ENCODE measurements at places on chromosomes 13 and 19.
A peak's percentile ranks its signal among the peaks of the same experiment; 100 is the strongest.

DNA sequence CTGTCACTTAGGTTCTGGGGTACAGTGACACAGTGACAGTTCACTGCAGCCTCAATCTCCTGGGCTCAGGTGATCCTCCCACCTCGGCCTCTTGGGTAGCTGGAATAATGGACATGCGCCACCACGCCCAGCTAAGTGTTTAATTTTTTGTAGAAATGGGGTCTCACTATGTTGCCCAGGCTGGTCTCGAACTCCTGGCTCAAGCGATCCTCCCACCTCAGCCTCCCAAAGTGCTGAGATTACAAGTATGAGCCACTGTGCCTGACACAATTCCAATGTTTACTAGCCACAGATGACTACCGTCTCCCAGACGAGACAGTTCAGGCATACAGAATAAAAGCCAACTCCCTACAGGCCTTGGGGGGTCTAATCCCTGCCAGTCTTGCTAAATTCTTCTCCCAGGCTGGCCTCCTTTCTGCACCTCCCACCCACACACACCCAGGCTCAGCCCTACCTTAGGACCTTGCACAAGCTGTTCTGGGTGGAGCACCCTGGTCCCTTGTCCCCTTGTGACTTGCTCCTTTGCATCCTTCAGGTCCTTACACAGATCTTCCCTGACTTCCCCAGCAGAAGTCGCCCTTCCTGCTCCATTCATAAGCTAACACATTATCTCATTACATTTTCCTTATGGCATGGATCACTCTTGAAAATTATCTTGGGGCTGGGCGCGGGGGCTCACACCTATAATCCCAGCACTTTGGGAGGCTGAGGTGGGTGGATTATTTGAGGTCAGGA is 106.4 kb downstream of the INSR start:
- DNase-seq, result no peak

DNA sequence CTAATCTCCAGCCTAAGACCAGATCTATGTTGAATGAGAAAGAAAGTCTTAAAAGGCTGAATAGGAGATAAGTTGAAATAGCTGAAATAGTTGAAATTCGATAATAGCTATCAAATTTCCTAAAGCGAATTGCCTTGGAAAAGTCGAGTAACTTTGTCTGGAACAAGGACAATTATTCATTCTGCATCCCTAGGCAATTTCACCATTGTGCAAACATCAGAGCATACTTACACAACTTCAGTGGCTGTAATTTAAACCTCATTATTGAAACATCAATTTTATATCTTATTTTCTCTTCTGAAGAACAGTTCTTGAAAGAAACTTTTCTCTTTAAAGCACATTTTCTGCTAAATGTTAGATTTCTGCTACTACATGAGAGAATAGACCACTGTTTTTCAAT is 13.6 kb downstream of the TNFSF13B start:
- no peak for DNase-seq

GRCh38 chr13:66887088-66887487 is 343.0 kb downstream of the PCDH9 start:
- DNase-seq, result peak; percentile 72

- no peak for DNase-seq
These were observed 59.5 kb downstream of the ZIC5 start for GRCh38 chr13:99911965-99912566.

DNA sequence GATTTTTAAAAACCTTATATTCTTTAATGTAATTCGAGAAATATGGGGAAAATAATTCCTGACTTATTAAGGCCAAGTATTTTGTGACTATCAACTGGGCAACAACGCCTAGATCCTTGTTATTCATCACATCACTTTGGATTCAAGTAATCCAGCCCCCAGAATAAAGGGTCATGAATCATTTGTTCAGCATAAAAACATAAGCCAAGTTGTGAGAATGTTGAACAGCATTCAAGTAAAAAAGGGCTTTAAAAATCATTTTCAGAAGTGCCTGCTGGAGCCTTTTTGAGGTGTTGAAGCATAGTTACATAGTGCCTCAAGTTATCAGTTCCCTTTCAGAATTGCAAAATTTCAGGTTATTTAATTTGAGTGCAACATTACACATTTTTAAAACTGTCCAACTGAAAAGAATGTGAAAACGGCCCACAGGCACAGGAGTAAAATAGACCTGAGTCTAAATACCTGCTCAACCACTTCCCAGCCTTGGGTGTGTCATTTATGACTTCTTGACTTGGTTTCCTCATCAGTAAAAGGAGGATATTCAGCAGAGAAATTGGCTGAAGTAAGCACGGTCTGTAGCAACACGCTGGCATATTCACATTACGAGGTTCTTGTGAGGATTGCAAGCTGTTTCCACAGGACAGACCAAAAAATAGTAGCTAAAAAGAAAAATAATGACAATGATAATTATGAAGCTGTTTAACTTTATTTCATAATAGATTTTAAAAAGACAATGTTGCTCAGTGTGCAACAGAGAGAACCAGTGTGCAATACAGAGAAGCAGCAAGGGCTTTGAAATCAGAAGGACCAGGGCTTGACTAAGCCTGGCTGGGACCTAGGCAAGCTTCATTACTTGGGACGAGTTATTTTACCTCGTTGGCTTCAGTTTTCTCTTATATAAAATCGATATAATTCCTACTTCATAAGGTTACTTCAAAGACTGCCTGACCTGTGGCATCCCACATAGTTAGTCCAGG is 56.6 kb downstream of the MBNL2 start:
- no peak for DNase-seq

DNA sequence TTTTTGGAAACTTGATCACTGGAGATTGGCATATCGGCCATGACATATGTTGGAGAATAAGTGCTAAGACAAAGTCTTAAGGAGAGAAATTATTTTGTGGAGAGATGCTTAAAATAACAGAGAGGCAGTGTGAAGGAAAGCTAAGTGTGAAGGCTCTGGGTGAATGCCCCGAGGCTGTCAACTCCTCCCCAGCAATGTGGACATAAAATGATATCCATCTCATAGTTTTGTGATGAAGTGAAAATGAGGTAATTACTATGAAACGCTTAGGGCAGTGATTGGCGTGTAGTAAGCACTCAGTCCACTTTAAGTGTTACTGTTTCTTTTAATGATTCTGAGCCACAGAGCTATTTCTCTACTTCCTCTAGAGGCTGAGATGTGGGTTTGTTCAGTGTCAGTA is 195.8 kb upstream of the KLF12 start:
- no peak for DNase-seq

DNA sequence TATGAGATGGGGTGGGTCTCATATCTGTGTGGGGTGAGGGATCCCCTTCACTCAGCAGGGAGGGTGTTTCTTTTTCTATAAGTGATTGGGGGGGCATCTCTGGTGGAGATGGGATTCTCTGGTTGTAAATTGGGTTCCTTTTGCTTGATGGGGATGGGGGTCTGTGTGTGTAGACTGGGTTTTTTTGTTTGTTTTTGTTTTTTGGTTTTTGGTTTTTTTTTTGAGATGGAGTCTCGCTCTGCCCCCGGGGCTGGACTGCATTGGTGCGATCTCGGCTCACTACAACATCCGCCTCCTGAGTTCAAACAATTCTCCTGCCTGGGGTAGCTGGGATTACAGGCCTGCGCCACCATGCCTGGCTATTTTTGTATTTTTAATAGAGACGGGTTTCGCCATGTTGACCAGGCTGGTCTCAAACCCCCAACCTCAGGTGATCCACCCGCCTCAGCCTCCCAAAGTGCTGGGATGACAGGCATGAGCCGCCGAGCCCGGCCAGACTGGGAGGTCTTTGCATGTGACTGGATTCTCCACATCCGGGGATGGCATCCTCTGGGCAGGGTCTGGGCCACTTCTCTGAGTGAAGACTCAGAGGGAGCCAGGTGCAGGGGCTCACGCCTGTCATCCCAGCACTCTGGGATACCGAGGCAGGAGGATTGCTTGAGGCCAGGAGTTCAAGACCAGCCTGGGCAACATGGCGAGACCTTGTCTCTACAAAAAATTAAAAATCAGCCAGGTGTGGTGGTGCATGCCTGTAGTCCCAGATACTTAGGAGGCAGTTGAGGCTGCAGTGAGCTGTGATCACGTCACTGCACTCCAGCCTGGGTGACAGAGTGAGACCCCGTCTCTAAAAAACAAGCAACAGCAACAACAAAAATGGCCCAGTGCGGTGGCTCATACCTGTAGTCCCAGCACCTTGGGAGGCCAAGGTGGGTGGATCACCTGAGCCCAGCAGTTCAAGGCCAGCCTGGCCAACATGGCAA is 799 bp downstream of the MYBPC2 start:
- no peak for DNase-seq

DNA sequence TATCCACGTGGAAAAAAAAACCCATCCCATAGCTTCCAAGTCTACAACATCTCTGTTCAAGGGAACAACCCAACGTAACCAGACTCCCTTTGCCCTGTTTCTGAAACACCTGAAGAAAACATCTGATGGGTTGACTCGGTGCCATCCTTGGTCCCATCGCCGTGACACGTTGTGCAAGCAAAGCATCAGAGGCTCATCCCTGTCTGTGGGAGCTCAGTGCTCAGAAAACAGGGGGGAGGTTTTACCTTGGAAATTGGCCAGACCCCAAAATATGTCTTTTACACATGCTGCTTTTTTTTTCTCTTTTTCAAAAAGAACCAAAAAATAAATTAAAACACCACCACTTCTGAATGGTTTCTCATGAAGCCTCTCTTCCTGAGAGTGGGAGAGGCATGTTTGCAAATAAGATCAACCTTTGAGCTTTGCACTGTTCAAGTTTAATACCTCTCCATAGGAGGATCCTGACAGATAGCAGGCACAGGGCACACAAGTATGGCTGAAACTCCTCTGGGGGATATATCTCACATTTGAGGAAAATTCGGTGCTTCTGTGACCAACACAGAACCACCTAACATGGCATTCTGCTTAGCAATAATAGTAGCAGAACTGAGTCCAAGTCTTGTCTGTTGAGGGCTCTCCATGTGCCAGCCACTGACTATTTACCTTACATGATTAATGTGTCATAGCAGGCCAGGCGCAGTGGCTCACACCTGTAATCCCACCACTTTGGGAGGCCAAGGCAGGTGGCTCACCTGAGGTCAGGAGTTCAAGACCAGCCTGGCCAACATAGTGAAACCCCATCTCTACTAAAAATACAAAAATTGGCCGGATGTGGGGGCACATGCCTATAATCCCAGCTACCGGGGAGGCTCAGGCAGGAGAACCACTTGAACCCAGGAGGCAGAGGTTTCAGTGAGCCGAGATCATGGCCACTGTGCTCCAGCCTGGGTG is 7.0 kb upstream of the PVR start:
- DNase-seq, result no peak

- peak; percentile 32 for DNase-seq
These were observed 473.0 kb upstream of the SLC10A2 start for GRCh38 chr13:103539265-103539664.

DNA sequence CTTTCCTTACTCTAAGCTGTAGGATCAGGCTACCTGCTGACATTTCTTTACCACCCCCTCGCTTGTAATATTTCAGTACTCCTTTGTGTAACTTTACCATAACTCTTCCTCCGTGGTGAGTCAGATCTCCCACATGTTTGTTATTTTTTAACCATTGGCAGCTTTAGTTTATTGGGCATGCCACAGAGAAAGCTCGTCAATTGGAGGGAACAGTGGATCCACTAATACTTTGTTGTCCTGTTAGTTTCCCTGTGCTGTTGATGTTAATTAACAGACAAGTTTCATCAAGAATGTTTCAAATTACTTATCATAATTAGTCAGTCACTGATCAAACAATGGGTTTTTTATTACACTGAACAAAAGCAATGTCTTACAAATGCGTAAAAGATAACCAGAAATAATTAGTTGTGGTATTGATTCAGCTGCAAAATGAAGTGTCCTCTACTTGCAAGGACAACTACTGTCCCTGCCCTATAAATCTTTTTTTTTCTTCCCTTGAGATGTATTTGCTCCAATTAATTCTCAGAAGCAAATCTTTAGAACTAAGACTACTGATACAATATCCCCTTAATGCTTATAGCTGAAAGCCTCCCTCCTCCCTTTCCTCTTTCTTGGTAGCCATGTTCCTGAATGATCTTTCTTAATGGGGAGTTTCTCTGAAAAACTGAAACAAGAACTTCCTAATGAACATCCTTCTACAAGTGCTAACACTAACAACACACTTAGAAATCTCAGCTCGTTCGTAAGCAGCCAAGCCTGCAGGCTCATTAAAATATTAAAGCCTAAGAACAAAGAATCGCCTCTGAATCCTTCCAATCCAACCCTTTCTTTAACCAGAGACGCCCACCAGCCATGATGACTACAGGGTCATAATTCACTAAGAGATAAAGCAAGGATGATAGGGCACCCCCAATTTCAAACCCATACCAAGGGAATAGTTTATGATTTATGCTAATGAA is 22.2 kb downstream of the EFNB2 start:
- DNase-seq, result no peak

GRCh38 chr19:51660975-51661600 is 14.5 kb upstream of the SIGLEC14 start:
- DNase-seq, result peak; percentile 51

GRCh38 chr19:35030257-35031071 is at the start of gene SCN1B:
TSS of gene SCN1B (plus strand) at chr19:35030470. CDS start at chr19:35030821, 351 bp downstream.
- peak; percentile 59 for DNase-seq

DNA sequence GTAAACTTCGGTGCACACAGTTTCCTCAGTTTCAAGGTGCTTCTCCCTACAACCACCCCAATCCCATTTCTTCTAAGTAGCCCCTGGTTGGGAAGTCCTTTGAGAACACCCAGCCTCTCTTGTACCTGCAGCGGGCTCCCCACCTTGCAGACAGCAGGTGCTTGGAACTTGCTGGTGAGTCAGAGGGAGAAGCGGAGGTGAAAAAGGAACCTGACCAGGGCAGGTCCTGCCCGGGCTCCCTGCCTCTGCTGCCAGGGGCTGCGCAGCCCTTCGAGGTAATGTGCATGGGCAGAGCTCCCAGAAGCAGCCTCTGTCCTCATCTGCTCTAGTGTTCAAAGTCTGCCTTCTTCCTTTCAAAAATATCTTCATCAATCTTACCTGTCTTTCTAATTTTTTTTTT is 274.0 kb upstream of the SOX1 start:
- no peak for DNase-seq

DNA sequence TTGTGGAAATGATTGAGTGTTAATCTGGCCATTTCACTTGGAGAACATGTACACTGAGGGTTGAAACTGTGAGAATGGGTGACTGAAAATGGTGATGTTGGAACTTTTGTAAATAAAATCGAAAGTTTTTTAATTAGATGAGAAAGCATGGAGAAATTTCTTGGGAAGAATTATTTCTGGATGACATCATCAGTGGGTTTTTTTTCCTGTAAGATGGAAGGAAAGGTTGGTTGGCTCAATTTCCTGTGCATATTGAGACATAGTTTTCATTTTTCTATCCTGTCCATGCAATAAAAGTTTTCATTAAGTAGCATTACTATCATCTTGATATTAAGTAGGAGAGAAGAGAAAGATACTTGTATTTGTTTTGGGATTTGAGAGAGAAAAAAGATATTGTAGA is 120.6 kb upstream of the HTR2A start:
- no peak for DNase-seq

- DNase-seq, result no peak
These were observed 12.6 kb downstream of the FFAR2 start for GRCh38 chr19:35460608-35461007.

DNA sequence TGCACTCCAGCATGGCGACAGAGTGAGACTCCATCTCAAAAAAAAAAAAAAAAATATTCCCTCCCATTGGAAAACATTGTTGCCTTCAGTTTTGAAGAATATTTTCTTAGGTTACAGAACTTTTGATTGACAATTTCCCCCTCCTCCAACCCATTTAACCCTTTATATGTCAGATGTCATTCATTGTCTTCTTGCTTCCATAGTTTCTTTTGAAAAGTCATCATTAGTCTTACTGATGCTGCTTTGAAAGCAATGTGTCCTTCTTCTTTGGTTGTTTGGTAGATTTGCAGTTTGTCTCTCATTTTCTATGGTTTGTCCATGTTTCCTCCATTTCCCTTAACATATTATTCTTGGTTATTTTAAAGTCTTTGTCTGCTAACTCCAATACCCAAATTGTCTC is 25.4 kb downstream of the ZNF558 start:
- DNase-seq, result peak; percentile 3

Measured in Caki2 (cell line).